ENCODE measurements at places on chromosomes 4 and X.

DNA sequence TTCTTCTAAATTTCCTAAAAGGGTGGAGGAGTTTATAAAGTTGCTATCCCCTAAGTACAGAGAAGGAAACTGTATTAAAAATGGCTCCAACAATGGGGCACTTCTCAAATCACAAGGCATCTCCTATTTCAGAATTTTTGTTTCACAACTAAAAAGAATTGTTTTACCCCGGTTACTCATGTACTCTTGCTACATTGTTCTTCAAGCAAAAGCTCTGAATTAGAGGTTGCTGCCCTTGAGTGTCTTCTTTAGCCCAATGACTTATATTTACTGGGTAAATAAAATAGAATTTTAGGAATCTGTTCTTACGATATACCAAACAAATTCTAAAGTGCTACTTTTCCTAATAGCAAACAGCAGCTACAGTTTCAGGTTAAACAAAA, 67.5 kb downstream of the PPEF2 start:
- DNase-seq = no peak

GRCh38 chr4:149801416-149801815, 14.2 kb downstream of the IQCM start:
- DNase-seq = no peak

DNA sequence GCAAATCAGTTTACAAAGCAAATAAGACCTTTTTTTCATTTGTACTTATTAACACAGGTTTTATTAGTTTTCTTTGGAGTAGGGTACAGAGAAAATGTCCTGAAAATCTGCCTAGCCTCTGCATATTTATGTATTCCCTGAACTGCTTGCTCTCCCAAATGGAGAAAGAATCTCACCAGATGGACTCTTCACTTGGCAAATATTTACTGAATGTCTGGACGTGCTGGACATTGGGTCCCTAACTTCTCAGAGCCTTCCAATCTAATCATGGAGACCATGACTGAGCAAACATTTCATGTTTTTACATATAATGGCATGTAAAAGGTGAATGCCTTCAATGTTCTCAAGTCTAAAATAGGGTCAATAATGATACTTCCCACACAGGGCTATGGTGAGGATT, 126.0 kb downstream of the CHRDL1 start:
- DNase-seq = no peak

DNA sequence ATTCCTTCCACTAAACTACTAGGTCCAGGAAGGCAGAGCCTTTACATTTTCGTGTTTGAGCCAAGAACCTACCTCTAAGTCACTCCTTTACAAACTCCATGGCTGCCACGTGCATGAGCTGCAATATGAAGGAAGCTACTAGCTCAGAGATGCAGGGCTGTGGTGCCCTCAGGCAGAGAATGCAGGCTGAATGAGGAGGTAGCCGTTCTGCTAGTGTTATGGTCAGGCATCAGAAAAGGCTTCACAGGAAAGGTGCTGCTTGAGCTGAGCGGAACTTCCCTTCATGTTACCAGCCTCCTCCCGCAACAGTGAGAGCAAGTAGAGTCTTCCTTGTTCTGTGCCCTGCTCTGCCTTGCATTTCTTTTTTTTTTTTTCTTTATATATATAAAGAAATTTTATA, 148.3 kb upstream of the PACRGL start:
- no peak for DNase-seq

DNA sequence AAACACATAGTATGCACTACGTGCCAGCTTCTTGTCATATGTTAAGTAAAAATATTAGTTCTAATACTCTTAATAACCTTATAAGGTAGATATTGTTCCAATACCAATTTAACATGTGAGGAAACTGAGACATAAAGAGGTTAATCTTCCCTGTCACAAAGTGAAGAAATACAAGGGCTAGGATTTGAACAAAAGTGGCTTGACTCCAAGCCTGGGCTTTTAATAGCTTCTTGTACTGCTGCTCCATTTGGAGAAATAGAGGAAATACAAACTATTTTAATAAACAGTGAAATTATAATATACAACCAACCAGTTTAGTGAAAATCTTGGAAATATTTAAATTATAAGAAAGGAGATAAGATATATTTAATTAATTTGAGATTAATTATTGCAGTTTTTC, 33.2 kb downstream of the TLL1 start:
- no peak for DNase-seq

DNA sequence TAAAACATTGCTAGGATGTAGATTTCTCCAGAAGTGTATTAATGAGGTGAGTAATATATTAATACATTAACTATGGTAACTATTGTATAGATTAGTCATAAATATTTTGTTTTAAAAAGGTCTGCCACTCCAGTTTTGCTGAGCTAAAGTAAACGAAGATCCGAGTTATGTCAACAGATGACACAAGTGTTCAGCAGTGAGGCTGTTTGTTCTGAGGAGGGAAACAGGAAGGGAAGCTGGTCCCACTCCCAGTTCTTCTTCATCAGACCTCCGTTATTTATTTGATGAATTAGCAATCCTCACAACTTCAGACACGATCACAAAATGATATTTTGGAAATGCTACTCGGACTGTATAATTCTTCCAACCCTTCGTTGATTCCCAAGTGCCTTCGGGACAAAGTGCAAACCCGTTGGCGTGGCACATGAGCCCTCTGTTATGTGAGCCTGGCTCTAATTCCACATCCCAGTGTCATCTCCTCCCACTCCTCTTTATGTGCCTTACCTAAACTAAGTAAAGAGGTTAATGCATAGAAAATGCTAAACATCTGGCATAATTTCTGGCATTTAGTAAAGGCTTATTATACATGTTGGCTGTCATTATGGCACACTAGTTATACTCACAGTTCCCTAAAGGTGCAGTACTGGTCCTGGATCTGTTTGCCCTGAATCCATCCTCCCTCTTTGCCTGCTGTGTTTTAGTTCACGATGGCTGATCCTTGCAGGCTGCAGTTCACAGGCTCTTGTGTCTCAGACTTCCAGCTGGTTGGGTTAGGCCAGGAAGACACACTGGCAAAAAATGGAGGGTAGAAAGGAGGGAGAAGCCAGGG, 190.6 kb upstream of the LNX1 start:
- DNase-seq = no peak

- no peak for DNase-seq
Observed at GRCh38 chrX:119325456-119325855, 73.7 kb upstream of the SLC25A43 start.

DNA sequence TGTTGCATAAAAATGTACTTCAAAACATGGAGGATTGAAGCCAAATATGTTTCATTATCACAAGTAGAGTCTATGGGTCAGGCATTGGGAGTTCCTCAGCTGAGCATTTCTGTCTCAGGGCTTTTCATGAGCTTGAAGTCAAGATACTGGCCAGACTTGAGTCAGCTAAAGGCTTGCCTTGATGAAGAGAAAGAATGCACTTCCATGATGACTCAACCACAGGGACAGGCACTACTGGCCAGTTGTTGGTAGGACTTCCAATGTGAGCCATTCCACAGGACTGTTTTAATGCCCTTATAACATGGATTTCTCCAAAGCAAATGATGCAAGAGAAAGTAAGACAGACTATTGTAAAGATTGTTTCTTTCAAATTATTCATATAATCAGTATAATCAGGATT, 895.6 kb downstream of the RAB28 start:
- no peak for DNase-seq

- DNase-seq = no peak
Observed at GRCh38 chr4:106301393-106302061, 14.5 kb downstream of the TBCK start.

DNA sequence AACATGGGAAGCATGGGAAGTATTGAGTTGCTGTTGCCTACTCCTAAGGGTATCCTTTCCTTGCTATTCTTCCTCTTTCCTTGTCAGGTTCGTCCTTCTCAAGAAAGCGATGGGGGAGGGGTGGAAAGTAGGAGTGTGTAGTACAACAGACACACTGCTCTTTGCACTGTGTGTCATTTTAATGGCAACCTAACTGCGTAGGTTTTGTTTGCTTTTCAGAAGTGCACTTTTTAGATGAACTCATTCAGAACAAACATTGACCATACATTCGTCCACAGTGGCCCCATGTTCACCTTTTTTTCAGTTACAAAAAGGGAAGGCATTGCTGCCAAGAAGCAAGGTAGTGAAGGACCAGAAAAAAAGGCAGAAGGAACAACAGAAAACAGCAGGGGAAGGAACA, 10.2 kb upstream of the YIPF6 start:
- DNase-seq = no peak

DNA sequence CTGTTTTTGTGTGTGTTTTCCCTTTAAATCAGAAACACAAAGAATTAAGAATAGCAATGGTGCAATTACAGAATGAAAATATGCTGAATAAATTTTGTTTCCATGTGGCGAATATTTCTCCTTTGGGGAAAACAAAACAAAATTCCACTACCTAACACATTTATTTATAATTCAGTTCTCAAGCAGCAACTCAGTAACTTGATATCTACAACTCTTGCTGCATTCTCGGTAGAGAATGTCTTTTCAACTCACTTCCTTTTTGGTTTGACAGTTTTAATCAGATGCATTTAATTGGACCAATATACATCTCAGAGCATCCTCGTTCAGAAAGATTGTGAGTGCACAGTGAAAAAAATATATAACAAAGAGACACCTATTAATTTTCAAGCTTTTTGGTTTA, 30.8 kb downstream of the ZNF827 start:
- no peak for DNase-seq

DNA sequence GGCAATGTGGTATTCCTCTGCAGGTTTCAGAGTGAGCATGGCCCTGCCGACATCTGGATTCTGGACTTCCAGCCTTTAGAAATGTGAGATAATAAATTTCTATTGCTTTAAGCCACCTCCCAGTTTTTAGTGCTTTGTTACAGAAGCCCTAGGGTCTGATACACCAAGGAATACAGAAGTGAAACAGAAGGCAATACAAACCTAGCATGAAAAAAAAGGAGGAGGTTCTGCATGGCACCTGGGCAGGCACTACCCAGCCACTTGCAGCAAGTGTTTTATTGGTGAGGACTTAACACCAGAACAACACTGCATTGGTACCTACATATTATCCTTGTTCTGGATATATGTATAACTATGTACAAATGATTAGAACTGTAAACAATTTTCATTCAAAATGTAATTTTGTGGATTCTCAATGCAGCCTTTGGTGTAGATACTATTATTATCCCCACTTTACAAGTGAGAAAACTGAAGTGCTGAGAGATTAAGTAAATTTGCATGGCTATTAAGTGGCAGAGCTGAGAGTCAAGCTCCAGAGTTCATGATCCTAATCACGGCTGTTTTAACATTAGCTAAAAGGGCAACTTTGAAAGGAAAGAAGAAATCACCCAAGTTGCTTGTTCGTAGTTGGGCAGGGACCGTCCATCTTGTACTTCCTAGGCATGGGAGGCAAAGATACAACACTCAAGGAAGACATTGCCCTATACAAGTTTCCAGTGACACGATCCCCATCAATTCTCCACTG, 71.8 kb downstream of the IL21 start:
- no peak for DNase-seq

- no peak for DNase-seq
Observed at GRCh38 chr4:1266881-1267763, 18.2 kb upstream of the CTBP1 start.

- DNase-seq = no peak
Observed at GRCh38 chrX:48451708-48452107, 18.4 kb downstream of the SLC38A5 start.

GRCh38 chr4:56475917-56476316, 8.5 kb downstream of the SRP72 start:
- DNase-seq = no peak

GRCh38 chrX:13911586-13911985, 94.7 kb upstream of the GPM6B start:
- no peak for DNase-seq

DNA sequence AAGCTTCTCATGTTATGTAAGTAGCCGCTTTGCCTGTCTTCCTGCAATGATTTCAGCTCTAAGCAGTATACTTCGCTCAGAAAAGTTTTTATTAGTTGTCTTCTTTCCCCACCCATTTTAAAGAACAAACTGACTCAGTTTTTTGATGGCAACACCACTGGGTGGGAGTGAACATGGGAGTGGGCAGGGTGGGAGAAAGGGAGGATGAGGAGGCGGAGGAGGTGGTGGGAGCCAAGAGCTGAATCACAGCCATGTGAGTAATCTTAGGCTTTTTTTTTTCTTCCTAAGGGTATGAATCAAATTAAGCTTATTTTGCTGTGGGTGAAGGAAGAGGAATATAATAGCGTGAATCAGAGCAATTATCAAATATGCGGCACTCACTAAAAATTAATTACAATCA, 574.3 kb upstream of the DIPK2B start:
- DNase-seq = no peak

DNA sequence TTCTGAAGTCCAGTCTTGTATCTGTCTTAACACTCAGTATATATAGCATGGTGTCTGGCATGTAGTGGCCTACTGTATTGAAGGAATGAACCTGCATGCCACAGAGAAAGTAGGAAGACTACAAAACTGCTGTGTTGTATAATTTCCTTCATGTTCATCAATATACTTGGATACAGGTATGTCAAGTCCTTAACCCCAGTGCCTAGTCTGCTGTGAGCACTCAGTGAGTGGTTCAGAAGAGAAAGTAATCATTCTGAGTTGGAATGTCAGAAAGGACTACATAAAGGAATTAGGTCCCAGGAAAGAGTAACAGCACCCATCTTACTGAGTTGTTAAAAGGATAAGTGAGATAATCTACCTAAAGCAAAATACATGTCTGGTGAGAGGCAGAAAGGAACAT, 32.0 kb downstream of the ABCE1 start:
- no peak for DNase-seq

DNA sequence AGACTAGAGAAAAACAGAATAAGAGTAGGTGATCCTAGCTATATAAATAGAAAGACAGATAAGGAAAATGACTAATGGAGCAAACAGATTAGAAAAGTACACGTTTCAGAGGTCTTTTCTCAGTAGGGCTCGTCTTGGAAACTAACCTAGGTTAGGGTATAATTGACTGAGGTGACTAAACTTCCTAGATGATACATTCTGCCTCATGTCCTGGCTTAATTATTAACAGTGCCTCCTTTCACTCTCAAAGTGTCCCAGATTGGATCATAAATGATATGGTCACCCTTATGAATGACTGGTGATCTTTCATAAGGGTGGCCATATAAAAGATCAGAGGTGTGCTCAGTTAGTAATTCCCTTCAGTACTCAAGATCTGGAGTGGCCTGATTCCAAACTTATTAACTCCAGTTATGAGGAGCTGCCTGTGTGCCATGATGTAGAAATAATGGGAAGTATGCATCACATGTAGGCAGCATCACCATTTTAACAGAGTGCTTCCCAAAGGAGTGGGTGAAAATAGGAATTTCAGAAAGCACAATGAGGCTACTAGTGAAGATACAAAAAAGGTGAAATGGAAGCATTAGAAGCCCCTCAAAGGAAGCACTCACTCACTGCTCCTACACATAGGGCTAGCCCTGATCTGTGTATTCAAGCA, 14.7 kb upstream of the GRIA3 start:
- DNase-seq = no peak

GRCh38 chrX:121333942-121334341, 286.5 kb downstream of the GLUD2 start:
- DNase-seq = no peak

DNA sequence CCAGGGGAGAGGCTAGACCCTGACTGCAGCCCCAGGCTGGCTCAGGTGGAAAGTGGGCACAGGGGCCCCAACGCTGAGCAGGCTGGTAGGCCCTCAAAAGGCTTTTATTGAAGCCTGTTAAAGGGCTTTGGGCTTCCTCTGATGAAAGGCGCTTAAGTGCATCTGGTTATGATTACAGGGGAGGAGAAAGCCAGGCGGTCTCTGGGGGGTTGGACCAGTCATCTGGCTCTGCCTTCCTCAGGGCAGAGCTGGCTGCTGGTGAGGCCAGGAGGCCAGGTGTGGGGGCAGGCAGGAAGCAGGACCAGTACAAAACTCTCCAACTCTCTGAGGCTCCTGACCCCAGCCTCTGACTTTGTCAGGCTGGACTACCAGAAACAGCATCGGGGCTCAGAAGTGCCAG, 68.8 kb upstream of the BCOR start:
- DNase-seq = no peak

GRCh38 chr4:100754751-100755150, 236.9 kb upstream of the EMCN start:
- DNase-seq = no peak

Measured in DMS79 (cell line).